ENCODE measurements at places on chromosomes 6 and 20.

- no peak for DNase-seq
Observed at GRCh38 chr20:20736303-20736702, 23.9 kb upstream of the RALGAPA2 start.

DNA sequence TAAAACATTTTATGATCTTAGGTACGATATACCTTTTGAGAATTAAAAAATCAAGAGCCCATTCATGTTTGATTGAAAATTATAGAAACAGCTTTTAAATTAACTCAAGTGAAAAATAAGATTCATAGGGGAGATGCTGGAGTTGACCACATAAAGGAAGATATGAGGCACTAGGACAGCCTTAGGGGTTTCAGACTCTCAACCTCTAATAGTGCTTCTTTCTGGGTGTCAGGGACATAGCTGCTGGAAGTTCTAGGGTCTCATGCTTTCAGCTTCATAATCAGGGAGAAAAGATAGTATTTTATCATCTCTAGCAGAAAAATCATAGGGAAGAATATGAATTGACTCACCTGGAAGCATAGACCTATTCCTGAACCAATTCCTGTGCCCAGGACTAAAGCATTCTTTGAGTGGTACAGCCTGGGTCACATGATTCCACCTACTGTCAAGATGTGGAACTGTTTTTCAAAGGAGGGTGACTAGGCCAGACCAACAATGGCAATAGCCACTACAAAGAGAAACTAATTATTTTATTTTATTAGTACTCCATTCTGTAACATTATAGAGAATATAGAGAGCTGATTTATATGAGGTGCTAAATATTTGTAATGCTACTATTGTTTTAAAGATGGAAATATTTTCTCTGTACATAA lies 27.8 kb upstream of the CENPW start:
- no peak for DNase-seq

DNA sequence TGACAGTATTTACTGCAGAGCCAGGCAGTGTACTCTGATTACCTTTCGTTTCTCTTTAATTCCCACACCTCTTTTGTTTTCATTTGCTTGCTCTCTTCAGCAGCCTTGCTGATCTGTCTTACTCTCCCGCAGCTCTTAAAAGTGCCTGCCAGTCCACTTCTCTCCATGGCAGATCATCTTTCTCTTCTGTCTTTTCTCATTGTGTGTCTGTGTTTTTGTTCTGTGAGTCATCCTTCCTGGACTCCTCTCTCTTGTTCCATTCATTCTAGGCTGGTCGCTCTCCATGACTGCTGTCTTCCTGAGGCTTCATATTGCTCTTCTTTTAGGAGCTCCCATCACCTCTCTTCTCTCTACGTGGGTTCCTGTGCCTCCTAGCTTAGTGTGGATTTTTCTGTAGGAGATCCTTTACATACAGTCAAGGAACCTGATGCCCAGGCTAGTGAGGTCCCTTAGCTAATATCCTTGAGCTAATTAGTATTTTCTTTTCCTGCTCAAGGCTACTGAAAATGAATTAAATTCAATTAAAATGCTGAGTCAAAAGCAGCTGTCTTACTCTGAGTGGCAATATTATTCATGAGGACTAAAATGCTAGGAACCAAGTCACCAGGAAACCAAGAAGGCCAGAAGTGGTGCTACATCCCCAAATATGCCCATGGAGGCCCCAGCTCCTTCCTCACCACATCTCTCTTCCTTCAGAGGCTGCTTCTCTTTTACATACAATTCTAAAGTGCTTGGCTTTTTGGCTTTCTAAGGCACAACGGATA lies 86.1 kb downstream of the SLX4IP start:
- peak; percentile 70 for DNase-seq

GRCh38 chr6:45323656-45324224 lies 4.4 kb upstream of the RUNX2 start:
- no peak for DNase-seq

- no peak for DNase-seq
Observed at GRCh38 chr20:62550087-62550632, 74.4 kb upstream of the GATA5 start.

- no peak for DNase-seq
Observed at GRCh38 chr20:5090191-5090590, 29.6 kb downstream of the PCNA start.

DNA sequence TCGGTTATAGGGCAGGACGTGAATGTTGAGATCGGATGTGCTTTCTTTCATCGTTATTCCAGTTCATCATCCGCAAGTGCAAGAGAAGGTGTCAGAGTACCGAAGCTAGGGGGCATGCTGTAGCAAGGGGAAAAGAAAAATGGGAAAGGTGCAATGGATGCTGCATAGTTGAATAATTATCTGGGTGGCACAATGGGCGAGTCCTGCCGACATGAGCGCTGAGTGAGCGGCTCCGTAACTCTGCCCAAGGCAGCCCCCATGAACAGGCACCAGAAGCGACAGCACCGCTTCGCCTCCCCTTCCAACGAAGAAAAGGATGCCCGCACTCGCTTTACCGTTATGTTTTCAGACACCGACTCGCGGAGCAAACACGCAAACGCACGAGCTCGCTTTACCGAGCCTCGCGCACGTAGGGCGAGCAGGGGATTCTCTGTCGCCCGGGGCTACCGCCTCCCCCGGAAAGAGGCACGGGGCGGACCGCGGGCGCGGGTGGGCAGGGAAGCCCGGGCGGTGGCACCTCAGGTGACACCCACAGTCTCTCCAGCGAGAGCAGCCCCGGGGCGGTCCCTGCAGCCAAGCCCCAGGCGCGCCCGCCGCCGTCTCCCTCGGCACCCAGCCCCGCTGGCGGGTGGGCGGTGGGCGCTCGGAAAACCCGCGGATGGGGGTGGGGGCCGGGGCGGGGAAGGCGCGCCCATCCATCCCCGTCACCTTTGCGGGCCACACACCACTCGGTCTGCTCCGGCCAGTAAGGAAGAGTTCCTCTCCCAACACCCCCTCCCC lies 654 bp downstream of the WASF1 start:
- peak; percentile 71 for DNase-seq

GRCh38 chr6:356828-357251 lies 34.7 kb upstream of the IRF4 start:
- DNase-seq = no peak

- DNase-seq = no peak
Observed at GRCh38 chr6:231779-232178, 60.5 kb upstream of the DUSP22 start.

GRCh38 chr6:96246563-96246962 lies 230.8 kb downstream of the FUT9 start:
- DNase-seq = no peak

DNA sequence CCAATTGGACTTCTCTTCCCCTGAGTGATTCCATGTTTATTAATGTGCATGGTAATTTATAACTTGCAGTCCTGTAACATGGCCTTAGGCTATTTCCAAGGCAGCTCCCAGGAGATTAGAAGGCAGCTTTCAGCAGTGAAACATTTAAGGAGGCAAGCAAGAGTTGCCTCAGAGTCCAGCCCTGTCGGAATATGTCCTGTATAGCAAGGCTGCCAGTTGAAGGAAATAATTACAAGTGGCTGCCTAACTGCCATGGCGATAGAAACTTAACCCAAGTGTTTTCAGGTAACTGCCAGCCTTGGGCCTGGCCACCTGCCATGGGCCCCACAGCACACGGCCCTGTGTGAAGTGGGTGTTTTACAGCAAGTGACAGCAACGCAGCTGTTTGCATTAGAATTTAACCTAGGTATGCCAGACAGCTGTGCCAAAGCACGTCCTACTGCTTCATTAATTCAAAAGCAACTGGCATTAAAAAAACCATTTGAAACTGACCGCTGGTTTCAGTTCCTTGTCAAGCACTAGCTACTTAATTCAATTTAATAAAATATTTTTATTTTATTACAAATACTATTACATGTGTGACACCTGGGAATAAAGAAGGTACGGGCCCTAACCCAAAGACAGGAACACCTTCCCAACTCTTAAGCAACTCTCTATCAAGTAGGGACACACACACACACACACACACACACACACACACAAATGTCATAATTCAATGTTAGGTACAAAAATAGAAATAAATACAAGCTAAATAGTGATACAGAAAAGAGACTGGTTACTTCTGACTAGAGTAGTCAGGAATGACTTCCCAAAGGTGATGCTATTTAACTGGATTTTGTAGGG lies 151.8 kb upstream of the HEY2 start:
- peak; percentile 6 for DNase-seq

DNA sequence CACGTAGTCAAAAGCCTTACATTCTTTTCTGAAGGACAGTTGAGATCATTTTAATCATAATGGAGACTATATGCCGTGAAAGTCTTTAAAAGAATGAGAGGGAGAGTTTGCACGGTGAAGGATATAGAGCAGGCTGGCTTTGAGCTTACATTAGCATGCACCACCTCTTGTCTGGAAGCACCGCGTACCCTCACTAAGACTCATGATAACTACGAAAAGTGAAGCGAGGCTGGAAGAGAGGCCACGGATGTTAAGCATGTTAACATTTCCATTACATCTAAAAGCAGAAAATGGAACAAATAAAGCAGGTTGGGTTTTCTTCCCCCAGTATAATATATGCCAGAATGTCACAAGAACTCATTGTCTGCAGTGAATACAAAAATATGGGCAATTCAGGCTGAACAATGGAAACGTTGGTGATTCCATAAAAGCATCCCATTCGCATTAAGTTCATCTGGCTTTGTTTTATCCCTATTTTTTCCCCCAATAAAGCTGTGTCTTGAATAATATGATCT lies 40.6 kb upstream of the NKX2-2 start:
- no peak for DNase-seq

DNA sequence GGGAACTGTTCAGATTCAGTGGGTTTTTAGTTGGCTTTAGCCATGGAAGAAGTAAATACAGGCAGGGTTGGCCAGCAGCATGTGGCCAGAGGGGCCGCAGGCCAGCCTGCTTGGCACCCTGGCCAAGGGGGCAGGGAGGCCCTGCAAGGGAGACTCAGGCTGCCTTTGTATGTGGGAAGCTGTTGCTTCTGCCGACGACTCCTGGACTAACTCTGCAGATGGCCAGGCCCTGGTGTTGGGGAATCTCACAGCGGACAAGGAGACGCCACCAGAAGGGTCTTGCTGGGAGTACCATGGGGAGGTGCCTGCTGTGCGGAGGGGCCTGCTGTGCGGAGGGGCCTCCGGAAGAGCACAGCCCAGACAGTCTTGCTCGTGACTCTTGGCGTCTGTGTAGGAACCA lies 25.2 kb downstream of the PYGB start:
- DNase-seq = no peak

GRCh38 chr6:34663831-34664255 lies 32.7 kb downstream of the ILRUN start:
- no peak for DNase-seq

GRCh38 chr6:25698631-25699030 lies 46.6 kb downstream of the SCGN start:
- no peak for DNase-seq

GRCh38 chr20:62994869-62995281 lies 11.9 kb downstream of the BHLHE23 start:
- DNase-seq = no peak

- no peak for DNase-seq
Observed at GRCh38 chr20:50690650-50691572, at the start of gene RIPOR3. RIPOR3 (minus strand) TSS chr20:50691542; CDS start chr20:50691128, 414 bp downstream.

DNA sequence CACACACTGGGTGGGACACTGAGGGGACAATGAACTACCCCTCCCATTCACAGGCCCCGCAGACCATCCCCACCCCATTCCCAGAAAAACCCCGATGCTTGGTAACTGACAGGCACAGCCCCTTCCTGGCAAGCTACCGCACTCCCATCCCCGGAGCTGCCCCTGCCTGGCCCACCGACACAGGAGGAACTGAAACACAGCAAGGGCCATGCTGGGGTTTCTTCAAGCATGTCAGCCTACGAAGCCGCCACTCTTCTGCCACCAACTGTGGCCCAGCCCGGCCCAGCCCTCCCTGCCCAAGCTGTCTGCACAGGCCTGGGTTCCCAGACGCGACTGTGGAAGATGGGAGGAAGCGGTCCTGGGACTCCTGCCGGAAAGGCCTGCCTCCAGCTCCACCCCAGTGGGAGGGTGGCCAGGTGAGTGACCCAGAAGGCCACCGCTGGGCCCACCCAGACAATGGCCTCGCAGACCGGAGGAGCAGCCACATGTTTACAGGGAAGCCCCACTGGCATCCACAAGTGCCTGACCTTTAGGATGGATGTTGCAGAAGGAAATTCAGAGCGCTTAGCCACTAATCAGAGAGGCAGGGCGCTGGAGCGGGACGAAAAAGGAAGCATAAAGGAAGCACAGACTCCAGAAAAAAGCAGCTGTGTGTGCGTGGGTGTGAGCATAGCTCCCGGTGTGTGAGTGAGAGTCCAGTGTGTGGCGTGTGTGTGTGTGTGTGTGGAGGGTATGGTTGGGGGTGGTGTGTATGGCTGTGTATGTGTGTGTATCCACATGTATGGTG lies 91.6 kb downstream of the PRND start:
- DNase-seq = peak; percentile 48

DNA sequence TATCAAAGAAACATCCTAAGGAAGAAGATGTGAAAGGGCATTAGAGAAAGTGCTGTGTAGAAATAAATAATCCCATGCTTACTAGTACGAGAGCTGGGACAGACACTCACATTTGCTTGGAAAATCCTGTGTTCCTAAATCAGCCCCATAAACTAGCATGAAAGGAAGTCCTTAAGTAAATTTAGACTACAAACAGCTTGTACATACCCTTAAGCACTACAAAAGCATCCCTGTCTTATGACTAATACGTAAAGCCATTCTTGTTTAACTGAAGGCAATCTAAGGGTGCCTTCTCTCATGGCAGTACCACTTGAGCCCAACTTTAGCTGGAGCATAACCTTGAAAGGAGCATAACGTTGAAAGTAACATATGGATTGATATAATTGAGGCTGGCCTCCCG lies 15.4 kb upstream of the FOXQ1 start:
- DNase-seq = no peak

- no peak for DNase-seq
Observed at GRCh38 chr20:9500121-9500520, 14.3 kb upstream of the LAMP5 start.

DNA sequence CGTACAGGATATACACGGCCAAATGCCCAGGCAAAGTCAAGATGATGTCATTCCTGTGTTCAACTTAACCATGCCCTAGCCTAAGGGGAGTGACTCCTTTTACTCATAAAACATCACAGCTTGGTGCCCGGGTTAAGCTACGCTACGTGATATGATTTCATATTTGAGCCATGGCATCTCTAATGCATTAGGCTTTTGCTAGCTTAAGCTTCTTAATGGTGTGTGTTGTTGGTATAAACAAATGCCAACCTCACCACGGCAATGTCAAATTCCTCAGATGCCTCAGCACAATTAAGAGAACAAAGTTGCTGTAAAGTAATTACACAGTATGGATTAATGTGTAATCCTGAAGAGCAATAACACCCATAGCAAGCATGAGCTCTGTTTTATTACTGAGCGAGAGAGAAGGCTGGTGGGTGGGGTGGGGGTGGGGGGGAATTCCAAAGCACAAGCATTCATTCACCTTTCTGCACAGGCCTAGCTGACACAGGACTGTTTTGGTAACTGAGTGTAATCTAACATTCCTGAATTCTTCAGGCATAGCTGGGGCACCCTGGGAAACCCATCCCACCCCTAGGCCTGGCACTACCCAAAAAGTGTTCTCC lies 44.7 kb upstream of the CNKSR3 start:
- peak; percentile 87 for DNase-seq

DNA sequence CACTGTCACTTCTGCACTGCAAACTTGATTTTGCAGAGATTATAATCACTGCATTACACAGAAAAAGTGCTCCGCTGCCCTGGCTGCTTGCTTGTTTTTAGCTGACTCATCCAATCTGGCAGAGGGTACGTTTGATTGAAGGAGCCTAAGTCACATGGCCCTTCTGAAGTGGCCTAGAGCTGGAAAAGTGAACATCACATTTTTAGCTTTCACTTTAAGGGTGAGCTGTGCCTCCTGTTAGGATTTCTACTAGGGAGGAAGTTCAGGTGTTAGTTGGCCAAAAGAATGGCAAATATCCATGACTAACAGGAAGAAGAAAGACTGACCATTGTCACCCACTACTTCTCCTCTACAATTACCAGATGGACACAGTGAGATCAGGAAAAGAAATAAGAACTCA lies 889.1 kb upstream of the MAP3K7 start:
- peak; percentile 50 for DNase-seq
